ENCODE measurements at places on chromosomes 3 and 15. TPM values are rescaled to one million over a fixed set of nuclear protein-coding genes. Genes with fewer than 3 reads are reported as not detected.

DNA sequence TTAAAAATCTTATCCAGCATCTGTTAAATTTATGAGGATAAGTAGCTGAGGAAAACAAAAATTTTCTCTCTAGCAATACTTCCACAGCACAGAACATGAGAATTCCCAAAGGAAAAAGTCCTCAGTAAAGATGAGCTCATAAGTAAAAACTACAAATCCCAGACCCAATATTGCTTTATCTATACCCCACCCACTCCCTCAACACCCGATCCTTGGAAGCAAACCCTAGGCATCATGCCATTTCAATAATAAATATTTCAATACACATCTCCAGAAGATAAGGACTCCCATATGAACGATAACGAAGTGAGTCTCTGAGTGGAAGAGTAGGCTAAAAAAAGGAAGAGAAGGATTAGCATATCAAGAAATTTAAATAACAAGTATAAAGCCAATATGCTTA is 8.3 kb upstream of the PRR20G start:
- DNase-seq, result no peak

DNA sequence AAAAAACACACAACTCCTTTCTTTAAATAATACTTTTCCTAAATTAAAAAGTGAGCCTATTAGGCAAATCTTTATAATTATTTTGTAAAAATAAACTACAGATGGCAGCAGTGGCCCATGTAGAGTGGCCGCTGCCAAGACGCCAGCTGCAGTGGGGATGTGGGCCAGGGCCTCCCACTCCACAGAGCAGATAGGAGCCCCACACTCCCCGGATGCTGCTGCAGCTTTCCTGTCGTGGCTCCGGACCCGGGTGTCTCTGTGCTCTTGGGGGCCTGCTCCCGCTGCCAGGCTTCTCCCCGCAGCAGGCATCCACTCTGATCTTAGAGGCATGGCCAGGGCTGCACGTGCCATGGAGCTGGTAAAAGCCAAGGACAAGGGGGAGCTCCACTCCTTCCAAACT is 67.5 kb downstream of the PROS1 start:
- DNase-seq, result no peak

GRCh38 chr3:45964139-45964538 is 20.9 kb downstream of the CXCR6 start:
- no peak for DNase-seq

DNA sequence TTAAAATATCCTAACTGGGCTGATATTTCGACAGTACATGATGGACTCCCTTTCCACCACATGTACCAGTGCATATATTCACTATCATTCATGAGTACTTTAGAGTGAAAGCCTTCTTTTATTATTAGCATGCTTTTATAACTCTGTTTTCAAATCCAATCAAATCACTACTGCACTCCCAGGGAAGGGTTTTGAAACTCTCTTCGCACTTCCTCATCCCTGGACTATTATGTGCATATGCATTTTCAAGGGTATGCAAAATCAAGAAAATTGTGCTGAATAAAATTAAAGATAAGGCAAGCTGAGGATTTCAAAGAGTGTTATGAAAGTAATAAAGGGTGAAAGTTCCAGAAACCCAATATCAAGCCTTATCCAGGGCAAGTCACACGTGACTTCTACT is 411.4 kb upstream of the PDZRN3 start:
- DNase-seq, result no peak

DNA sequence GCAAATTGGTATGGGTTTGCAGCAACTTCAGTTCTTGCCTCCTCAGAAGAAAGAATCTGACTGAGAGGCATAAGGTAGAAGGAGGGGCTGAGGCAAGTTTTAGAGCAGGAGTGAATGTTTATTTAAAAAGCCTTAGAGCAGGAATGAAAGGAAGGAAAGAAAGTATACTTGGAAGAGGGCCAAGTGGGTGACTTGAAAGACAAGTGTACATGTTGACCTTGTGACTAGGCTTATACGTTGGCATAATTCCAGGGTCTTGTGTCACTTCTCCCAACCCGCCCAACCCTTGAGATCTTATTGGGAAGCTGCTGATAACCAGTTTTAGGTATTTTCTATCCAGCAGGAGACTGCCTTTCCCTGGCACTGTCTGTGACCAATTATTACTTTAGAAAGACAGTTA is 436.9 kb upstream of the ZNF717 start:
- no peak for DNase-seq

DNA sequence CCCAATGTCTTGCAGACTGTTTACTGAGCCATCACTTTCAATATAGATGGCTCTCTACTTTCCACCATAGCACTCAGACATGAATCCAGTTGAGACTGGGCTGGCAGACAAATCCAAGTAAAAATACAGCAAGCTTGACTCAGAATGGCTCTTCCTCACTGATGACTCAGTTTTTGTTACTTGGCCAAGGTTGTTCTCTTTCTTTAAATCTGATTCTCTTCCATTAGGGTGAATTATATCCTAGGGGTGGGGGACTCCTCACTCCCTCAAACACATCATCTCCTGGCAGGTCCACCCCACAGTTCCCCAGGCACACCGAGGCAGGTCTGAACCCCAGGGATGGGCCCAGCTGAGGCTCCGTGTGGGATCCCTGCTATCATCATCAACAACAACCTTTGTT is 157.9 kb downstream of the MEX3B start:
- no peak for DNase-seq

- peak; percentile 90 for DNase-seq
Observed at GRCh38 chr15:88918738-88919137, 5.6 kb upstream of the MFGE8 start.

DNA sequence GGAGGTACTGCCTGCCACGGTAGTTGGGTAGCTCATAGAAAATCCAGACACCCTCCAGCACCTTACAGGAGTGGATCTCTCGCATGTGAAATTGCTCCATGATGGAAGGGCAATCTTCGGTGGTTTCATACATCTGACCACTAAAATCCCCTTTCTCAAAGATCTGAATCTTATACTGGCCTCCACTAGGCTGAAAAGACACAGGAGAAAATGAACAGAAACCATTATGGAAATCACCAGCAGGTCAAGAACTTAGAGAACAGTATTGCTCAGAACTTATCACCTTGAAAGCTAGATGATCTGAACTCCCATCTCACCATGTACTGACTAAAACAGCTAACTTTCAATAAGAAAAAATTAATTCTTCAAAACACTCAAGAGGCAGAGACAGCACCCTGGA is 5.4 kb downstream of the CRYGS start:
- no peak for DNase-seq

GRCh38 chr3:18772699-18773305 is 347.7 kb upstream of the SATB1 start:
- DNase-seq, result no peak

DNA sequence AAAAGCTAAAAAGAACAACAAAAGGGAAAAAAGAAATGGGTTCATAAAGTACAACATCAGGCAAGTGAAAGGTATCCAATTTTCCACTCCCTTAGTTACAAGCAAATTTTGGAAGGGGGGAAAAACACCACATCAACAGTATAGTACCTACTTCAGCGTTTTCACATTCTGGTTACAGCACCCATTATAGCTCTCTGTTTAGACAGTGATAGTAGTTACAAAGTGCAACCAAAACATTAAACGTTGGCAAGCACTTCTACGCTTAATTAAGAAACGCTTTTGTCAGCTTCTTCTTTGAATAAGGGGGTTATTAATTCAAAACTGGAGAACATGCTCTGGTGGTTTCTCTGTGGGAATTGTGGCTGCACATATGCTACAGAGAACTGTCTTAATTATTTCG is 180.2 kb downstream of the VPS13C start:
- no peak for DNase-seq

GRCh38 chr3:161342629-161343028 is 28.7 kb downstream of the SPTSSB start:
- DNase-seq, result no peak

- no peak for DNase-seq
Observed at GRCh38 chr3:148629006-148629405, 68.7 kb upstream of the AGTR1 start.

GRCh38 chr15:100849855-100850218 is 29.8 kb upstream of the ALDH1A3 start:
- DNase-seq, result no peak

DNA sequence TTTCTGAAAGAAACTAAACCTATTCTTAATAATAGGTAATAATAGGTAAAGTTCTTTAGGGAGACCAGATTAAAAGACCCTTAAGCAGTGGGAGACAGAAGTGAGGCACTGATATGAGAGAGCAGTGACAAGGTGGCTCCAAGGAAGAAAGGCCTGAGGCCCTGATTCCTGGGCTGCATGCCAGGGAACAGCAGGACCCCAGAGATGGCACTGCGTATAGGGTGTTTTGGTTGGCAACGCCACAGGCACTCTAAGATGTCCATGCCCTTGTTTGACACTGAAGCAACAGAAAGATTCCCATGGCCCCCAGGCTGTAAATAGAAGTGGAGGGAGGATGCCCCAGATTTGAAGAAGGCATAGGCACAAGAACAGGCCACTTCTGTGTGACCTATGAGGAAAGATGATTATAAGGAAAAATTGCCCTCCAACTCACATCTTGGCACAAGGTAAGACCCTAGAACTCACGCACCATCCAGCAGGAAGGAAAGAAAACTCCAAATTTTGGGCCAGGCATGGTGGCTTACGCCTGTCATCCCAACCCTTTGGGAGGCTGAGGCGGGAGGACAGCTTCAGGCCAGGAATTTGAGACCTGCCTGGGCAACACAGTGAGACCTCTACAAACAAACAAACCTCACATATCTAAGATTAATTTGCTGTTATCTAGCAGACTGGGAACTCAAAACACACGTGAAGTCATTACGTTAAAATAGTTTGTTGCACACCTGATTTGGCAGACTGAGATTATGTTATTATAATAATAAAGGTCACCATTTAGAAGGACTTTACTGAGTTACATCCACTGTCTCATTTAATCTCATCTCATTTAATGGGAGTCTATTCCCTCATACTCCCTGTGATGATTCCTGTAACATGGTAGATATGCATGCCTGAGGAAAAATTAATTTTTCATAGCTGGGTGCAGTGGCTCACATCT is 10.5 kb upstream of the BLM start:
- no peak for DNase-seq

DNA sequence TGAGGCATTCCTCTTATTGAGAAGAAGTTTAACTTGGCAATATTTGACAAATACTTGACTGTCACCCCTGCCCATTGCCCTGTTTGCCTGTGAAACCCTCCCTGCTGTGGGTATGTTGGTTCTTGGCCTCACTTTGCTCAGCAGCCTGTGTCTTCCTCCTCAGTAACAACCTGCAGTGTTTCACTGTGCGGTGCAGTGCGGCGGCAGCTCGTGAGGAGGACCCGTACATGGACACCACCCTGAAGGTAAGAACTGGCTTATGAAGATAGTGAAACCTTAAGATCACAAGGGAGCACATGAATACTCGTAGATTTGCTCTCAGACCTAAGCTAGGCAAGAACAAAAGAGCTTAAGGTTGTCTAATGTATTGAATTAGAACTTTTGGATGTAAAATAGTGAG is 21.0 kb downstream of the HPS3 start:
- no peak for DNase-seq

- no peak for DNase-seq
Observed at GRCh38 chr15:66067687-66068086, 185.9 kb downstream of the MEGF11 start.

Gene CCDC80
- 1.7 TPM for total RNA-seq

Gene GNAT1
- total RNA-seq, result not detected

Gene ANKRD34C
- not detected for total RNA-seq

Gene NPAP1
- not detected for total RNA-seq

Gene CKMT1B
- 24.4 TPM for total RNA-seq

Gene SLC2A2
- total RNA-seq, result not detected

Gene HOMER2
- total RNA-seq, result 3.9 TPM

Gene DOCK3
- total RNA-seq, result 4.2 TPM

All from HCT116 (cell line).